Psoas muscle (tissue), 8 donors: ENCODE measurements at places on chromosomes 2 and 18. TPM values are rescaled to one million over a fixed set of nuclear protein-coding genes. Genes with fewer than 3 reads are reported as not detected.

Gene REG3G
- total RNA-seq, result not detected

Gene PSTPIP2
- total RNA-seq, result 14.4 TPM

Gene CXCR1
- total RNA-seq, result 0.79 TPM

Gene MARS2
- 12.6 TPM for total RNA-seq

Gene MC2R
- 0.48 TPM for total RNA-seq

Gene GALR1
- total RNA-seq, result not detected

Gene SULT1C2
- 0.13 TPM for total RNA-seq

Gene ZNF385B
- total RNA-seq, result 18.1 TPM

Gene IRS1
- 6.1 TPM for total RNA-seq

Gene PARD3B
- total RNA-seq, result 5.3 TPM

Gene CHPF
- 14.2 TPM for total RNA-seq

Gene PRSS56
- 5.0 TPM for total RNA-seq

Gene SCN9A
- total RNA-seq, result 0.36 TPM

Gene TMEM87B
- total RNA-seq, result 3.6 TPM

Gene TTN
- 6,407 TPM for total RNA-seq

Gene DSG1
- total RNA-seq, result not detected

Gene DCDC2C
- total RNA-seq, result not detected

Gene NOL4
- total RNA-seq, result not detected

Gene STON1
- total RNA-seq, result 1.8 TPM

Gene AQP12A
- not detected for total RNA-seq

Gene MAP3K19
- total RNA-seq, result not detected

Gene CROCC2
- total RNA-seq, result not detected

Gene TFCP2L1
- 0.39 TPM for total RNA-seq

Gene NT5DC4
- not detected for total RNA-seq

Gene TMEM178A
- total RNA-seq, result 1.6 TPM

Gene GKN1
- total RNA-seq, result not detected

Gene GAREM1
- total RNA-seq, result 7.2 TPM

Gene INHBB
- 2.9 TPM for total RNA-seq

Gene ANKRD53
- 0.15 TPM for total RNA-seq

Gene LHCGR
- total RNA-seq, result not detected

Gene CKAP2L
- total RNA-seq, result 0.05 TPM

Gene RGPD6
- total RNA-seq, result 8.3 TPM

Gene KIAA2012
- not detected for total RNA-seq

Gene KRTCAP3
- total RNA-seq, result 2.2 TPM

Gene DPP10
- not detected for total RNA-seq

Gene HK2
- 150 TPM for total RNA-seq

Gene ING5
- 18.9 TPM for total RNA-seq

Gene TTC31
- 10.1 TPM for total RNA-seq

Gene DAW1
- not detected for total RNA-seq

Gene CYS1
- total RNA-seq, result 0.17 TPM

Gene ACTR1B
- total RNA-seq, result 51.5 TPM

Gene ONECUT2
- total RNA-seq, result not detected

Gene GRB14
- 23.6 TPM for total RNA-seq
